ENCODE measurements at places on chromosomes 6 and 20.

DNA sequence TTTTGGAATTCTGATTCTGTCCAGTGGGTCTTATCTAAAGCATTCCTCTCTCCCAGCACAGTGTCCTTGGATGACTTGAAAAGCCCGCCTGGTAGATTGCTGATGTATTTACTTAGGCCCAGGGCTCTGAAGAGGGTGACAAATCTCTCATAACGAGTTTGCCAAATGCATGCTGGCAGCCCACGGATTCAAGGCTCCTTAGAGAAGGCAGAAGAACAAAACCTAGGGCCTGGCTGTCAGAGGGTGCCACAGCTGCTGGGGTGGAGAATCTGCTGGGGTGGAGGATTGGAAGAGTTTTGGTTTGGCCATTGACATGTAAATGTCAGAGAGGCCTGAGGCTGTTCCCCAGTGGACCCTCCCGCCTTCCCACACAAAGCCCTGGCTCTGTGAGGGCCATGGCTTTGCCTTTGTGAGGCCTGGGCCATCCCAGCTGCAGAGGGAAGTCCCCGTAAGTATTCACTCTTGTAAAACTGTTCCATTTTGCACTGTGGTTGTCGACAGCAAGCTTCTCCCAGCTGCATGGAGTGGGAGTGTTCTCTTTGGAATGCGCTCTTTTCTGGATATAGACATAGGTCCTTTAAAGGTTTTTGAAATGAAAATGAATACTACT lies 50.3 kb downstream of the ANKRD6 start:
- no peak for DNase-seq

GRCh38 chr20:24943731-24944130 lies 5.3 kb upstream of the CST7 start:
- no peak for DNase-seq

DNA sequence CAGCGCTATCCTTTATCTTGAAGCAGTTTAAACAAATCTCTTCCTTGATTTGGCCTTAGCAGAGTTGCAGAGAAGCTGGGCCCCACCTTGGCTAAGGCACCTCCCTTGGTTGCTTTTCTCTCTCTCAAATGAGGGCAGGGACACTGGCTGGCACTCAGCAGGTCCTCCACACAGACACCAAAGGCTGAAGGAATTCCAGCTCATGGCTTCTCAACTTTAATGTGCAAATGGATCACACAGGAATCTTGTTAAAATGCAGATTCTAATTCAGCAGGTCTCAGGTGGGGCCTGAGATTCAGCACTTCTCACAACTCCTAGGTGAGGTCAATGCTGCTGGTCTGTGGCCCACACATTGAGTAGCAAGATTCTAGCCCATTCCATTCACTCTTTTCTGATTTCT lies 25.7 kb downstream of the RIMS4 start:
- no peak for DNase-seq

DNA sequence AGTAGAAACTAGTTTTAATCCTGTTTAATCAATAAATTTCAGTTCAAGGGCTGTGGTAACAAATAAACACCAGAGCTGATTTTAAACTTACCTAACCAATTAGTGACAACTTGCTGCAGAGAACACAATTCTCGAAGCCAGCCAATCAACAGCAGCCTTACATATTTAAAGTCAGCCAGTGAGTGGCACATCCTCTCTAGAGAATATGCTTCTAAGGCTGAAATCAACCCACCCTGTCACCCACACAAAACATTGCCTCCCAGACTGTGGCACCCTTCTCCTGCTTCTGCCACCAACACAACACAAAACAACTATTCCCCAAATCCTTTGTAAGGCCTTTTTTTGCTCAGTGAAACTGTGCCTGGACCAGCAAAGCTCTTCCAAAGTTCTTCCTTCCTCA lies 306.0 kb downstream of the EYA4 start:
- no peak for DNase-seq

- no peak for DNase-seq
Measured at GRCh38 chr6:141580131-141580530, 552.6 kb upstream of the GJE1 start.

DNA sequence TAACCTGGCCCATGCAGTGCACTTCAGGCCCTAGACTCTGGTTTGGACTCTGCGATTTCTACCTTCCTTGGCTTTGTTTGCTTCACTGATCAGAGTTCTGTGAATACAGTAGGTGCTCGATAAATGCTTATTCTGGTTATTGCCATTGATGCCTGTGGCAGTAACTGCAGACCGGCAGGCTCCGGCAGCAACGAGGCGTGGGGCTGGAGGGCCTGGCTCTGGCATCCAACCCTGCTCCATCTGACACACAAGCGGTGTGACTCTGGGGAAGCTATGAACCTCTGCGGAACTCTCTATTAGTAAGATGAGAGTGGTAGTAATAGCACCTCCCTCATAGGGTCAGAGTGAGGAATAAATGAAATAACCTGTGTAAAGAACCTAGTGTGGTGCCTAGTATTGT lies 66.1 kb downstream of the PLG start:
- DNase-seq = no peak

- no peak for DNase-seq
Measured at GRCh38 chr6:44067173-44068139, 59.8 kb downstream of the MRPL14 start.

DNA sequence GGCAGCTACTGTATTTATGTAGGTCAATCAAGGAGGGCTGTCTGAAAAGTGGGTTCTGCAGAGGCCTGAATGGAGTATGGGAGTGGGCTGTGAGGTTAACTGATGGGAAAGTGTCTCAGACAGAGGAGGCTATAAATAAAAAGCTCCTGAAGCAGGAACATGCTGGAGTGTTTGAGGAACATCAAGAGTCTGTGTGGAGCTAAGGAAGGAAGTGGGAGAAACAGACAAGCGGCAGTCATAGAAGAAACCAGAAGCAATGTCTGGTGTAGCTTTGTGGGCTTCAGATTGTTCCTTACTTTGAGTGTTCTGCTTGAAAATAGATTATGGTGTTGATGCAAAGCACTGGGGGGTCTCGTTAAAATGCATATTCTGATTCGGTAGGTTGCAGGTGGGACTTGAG lies 101.5 kb upstream of the OGFRL1 start:
- no peak for DNase-seq

GRCh38 chr20:48293671-48294070 lies 508.4 kb upstream of the SULF2 start:
- DNase-seq = no peak

- DNase-seq = no peak
Measured at GRCh38 chr6:159301810-159302593, 132.8 kb downstream of the FNDC1 start.

DNA sequence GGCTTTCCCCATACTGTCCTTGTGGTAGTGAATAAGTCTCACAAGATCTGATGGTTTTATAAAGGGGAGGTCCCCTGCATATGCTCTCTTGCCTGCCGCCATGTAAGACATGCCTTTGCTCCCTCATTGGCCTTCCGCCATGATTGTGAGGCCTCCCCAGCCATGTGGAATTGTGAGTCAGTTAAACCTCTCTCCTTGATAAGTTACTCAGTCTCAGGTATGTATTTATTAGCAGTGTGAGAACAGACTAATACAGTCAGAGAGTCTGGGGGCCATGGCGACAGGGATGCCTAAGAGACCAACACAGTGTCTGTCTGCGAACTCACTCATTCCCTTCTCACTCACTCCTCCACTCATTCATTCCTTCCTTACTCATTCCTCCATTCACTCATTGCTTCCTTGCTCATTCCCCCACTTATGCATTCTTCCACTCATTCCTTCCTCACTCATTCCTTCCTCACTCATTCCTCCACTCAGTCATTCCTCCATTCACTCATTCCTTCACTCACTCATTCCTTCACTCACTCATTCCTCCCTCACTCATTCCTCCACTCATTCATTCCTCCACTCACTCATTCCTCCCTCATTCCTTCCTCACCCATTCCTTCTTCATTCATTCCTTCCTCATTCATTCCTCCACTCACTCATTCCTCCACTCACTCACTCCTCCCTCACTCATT lies 137.5 kb upstream of the AGPAT4 start:
- DNase-seq = no peak

DNA sequence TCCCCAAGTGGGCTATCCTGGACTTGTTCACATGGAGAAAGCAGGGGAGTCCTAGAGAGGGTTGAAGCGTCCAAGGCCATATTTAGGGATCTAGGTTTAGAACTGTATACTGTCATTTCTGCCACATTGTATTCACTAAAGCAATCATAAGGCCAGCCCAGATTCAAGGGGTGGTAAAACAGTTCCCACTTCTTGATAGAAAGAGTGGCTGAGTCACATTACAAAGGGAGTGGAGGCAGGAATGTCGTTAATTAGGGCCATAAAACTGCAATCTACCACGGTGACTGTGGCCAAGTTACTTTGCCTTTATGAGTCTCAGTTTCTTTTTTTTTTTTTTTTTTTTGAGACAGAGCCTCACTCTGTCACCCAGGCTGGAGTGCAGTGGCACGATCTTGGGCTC lies 7.4 kb upstream of the UBR2 start:
- DNase-seq = no peak

DNA sequence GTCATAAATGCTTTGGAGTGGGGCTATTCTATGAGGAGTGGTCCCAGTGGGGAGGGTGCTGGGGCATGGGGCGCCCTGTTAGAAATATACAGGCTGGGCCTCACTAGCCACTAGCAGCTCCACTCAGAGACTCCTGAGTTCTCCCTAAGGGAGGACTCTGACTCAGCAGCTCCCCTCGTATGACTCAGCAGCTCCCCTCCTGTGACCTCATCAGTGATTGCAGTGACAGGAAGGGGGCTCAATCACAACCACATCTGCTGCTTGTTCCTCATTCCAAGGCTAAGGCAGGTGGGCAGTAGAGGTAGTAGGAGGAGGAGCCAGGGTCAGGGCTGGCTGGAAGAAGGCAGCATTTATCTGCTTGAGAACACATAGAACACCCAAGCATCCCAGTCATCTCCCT lies 73.7 kb downstream of the PRND start:
- DNase-seq = peak; percentile 82

DNA sequence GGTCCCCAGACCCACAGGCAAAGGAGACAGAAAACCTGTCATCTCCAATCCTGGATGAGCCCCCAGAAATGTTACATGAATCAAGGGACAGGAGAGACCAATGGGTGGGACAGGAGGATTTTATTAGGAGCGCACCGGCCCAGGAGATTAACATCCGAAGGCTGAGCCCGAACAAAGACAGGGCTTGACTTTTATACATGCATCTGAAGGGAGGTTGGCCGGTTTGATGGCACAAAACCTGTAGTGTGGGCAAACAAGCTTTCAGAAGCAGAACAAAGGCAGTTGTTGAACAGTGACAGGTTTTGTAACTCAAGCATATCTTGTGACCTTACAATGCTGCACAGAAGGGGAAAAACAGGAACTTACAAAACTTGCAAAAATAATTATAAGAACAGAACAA lies 83.9 kb upstream of the GPR6 start:
- DNase-seq = no peak

DNA sequence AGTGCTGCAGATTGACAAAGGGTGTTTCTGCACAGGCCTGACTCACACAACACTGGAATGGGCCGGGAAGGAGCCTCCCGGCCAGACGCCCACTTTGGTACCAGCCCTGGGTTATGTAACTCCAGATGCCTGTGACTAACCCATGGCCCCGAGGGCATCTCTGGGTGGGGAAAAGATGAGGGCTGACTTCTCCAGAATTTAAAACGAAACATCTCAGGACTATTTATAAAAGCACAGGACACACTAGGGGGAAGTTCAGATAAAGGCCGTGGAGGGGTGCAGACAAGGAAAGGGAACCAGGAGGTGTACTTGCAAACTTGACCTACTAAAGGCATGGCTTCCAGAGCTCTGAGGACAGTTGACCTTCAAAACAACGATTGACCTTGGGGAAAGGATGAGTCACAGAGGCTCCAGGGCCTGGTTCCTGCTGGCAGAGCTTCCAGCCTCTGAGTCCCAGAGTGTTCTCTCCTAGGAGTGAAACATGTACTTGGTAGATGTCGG lies 196.9 kb downstream of the NFATC2 start:
- no peak for DNase-seq

DNA sequence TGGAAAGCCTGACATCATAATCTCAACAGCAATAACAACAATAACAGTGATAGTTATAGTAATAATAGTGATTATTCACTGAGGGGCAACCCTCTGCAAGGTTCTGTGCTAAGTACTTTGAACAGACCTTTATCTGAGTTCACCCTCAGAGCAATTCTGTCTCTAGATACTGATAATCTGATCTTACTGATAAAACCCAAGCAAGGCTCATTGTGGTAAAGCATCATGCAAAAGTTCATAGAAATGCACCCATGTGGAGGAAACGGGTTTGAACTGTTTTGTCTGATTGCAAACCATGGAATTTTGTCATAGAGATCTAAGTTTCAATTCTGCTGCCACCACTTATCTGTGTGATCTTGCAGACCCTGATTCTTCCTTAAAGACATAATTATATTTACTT lies 1.3 kb upstream of the KIAA0408 start:
- peak; percentile 26 for DNase-seq

DNA sequence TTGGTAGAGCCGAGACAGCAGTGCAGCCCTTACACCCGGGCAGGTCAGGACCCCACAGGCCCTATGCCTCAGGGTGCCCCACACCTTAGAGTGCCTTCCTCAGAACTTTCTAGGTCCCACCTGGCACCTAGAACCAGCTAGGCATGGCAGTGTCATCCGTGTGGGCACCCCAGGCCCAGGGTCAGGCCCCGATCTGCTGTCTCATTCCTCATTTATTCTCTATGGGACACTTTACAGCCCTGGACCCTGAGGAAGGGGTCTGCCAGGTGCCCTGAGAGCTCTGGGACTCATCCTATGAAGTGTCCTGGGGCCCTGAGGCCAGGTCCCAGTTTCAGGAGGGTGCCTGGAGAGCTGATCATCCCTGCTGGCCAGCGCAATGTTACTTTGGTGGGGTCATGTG lies 8.1 kb upstream of the BPI start:
- no peak for DNase-seq

DNA sequence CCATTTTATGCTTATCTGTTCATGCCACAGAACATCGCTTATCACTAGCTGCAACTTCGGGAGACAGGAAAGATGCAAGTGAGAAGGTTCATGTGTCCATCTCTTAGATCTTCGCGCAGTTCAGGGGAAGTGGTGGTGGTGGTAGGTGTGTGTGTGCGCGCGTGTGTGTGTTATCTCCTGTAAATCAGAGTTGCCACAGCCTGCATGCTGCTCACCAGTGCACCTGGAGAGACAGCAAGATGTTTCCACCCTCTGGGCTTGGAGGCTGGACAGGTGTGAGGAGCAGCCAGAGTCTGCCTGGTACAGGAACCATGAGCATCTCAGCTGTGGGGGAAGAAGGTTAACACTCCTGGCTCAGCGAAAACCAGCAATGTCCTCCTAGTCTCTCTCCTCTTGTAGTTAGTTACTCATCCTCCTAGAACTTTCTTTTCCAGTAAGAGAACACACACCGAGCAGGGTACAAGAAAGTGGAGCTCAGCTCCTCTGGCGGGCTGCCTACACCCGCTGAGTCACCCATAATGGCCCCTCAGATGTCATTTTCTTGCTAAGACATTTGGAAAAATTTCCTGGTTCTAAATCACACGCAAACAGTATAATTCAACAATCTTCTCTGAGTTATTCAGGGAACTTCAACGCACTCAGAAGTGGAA lies 5.1 kb upstream of the TUBB1 start:
- DNase-seq = no peak

GRCh38 chr6:52509281-52510212 lies 67.3 kb downstream of the TRAM2 start:
- no peak for DNase-seq

- no peak for DNase-seq
Measured at GRCh38 chr6:126093108-126093507, 106.8 kb downstream of the TRMT11 start.
